IPS DF 6.9 (cell line): ENCODE measurements at places on chromosomes 1 and 21.

DNA sequence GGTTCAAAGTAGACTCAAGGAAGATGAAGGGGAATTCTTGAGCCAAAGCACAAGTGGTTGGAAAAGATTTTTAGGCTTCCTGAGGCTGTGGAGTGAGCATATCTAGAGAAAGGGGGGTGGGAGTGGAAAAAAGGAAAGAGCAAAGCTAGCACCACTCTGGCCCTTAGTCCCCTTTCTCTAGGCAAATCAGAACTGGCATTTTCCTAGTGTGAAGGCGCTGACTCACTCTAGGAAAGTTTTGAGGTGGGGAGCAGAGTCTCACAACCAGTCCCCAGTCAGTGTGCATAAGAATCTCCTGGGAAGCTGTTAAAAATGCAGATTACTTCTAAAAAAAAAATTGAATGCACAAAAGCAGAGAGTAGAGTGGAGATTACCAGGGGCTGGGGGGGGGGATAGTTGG, 3.4 kb upstream of the GPR89B start:
- H3K4me3 ChIP-seq, result no peak overlapping the region
- no peaks in the 10 kb centered on the region for H3K4me1 ChIP-seq
- H3K27ac ChIP-seq, result no peak overlapping the region
- no peak for DNase-seq
- H3K36me3 ChIP-seq, result no peaks in the 10 kb centered on the region
- no peaks in the 10 kb centered on the region for H3K27me3 ChIP-seq

GRCh38 chr1:238115852-238116251, 225.1 kb upstream of the ZP4 start:
- no peak overlapping the region for H3K27ac ChIP-seq
- H3K4me3 ChIP-seq, result no peak overlapping the region
- no peaks in the 10 kb centered on the region for H3K4me1 ChIP-seq
- no peaks in the 10 kb centered on the region for H3K27me3 ChIP-seq

- H3K36me3 ChIP-seq, result no peaks in the 10 kb centered on the region
- no peak overlapping the region for H3K4me3 ChIP-seq
- no peaks in the 10 kb centered on the region; the same call in 1 of the 2 replicates for H3K4me1 ChIP-seq
These were observed 89.0 kb upstream of the CHODL start for GRCh38 chr21:18155508-18156193.

- no peaks in the 10 kb centered on the region for H3K27me3 ChIP-seq
- no peaks in the 10 kb centered on the region for H3K36me3 ChIP-seq
- H3K4me1 ChIP-seq, result peaks cover 6% of the 10 kb centered on the region
- no peak overlapping the region for H3K4me3 ChIP-seq
- no peak for DNase-seq
These were observed 132.0 kb downstream of the FOXD2 start for GRCh38 chr1:47569681-47570470.

GRCh38 chr1:152514715-152515433, 592 bp downstream of the CRCT1 start:
- H3K36me3 ChIP-seq, result no peaks in the 10 kb centered on the region
- no peak for DNase-seq
- no peak overlapping the region for H3K27ac ChIP-seq
- no peaks in the 10 kb centered on the region for H3K4me1 ChIP-seq
- no peaks in the 10 kb centered on the region for H3K27me3 ChIP-seq

DNA sequence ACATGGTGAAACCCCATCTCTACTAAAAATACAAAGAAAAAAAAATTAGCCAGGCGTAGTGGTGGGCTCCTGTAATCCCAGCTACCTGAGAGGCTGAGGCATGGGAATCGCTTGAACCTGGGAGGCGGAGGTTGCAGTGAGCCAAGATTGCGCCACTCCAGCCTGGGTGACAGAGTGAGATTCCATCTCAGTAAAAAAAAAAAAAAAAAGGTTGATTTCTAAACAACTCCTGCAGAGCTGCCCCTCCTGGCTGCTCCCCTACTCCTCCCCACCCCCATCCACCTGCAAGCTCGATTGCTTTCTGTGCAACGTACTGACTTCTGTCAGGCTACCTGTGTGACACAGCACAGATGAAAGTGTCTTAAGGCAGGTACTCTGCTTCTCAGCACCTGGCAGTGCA, 13.3 kb downstream of the ETV3L start:
- no peak overlapping the region for H3K27ac ChIP-seq
- H3K4me3 ChIP-seq, result no peak overlapping the region
- no peak for DNase-seq
- no peaks in the 10 kb centered on the region for H3K27me3 ChIP-seq

DNA sequence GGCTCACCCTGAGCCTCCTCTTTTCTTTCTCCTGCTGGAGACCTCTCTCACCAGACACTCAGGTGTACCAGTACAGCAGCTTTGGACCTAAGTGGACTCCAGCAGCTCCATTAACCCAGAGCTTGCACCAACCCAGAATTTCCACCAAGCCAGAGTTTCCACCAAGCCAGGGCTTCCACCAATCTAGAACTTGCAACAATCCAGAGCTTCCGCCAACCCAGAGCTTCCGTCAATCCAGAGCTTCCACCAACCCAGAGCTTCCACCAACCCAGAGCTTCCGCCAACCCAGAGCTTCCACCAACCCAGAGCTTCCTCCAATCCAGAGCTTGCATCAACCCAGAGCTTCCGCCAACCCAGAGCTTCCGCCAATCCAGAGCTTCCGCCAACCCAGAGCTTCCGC, 23.2 kb downstream of the CRYAA start:
- H3K4me3 ChIP-seq, result no peak overlapping the region
- peaks cover 1% of the 10 kb centered on the region; the same call in 1 of the 2 replicates for H3K4me1 ChIP-seq
- DNase-seq, result no peak
- H3K27me3 ChIP-seq, result no peaks in the 10 kb centered on the region

DNA sequence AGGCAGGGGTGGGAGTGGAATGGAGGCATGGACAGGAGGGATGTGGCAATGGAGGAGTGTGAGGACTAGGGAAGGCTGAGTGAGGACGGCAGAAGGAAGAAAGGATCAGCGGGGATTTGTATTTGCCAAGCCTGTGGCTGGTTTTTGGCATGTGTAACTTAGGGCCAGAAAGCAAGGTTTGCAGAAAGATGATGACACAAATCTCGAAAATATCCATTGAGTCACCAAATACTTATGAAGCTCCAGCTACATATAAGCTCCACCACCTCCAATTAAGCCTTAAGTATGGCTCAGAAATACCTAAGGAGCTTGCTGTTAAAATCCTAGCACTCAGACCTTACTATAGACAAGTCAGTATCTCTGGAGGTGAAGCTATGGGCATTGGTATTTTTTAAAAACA, 90.1 kb downstream of the OMA1 start:
- H3K27ac ChIP-seq, result no peak overlapping the region
- no peak for DNase-seq
- H3K4me3 ChIP-seq, result no peak overlapping the region

GRCh38 chr1:210159211-210159610, 73.4 kb upstream of the SERTAD4 start:
- no peak overlapping the region for H3K4me3 ChIP-seq
- no peak for DNase-seq
- no peaks in the 10 kb centered on the region for H3K36me3 ChIP-seq
- H3K4me1 ChIP-seq, result no peaks in the 10 kb centered on the region
- no peak overlapping the region for H3K27ac ChIP-seq
- H3K27me3 ChIP-seq, result no peaks in the 10 kb centered on the region

DNA sequence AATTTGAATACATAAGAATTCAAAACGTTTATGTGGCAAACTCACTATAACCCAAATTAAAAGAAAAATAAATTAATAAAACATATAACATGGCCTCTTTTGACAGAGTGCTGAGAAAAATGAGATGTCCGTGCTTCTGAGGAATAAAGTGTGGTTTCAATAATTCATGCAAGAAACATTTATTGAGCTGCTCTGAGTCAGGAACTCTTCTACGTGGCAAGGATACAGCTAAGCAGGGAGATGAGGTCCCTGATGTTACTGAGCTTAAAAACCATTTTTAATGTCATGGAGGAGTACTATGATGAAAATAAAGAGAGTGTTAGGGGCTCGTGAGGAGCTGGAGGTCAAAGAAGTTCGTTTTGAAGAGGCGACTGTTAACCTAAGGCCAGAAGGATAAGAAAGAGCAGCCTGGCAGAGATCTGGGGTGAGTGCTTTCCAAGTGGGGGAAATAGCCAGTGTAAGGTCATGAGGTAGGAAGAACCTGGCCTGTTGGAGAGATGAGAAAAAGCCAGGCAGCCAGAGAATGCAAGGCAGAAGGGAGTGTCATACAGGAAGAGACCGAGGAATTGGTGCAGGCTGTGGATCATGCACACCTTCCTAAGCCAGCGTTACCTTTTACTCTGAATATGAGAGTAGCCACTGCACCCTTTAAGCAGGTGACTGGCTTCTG, 182.2 kb upstream of the DUSP10 start:
- H3K27me3 ChIP-seq, result no peaks in the 10 kb centered on the region
- H3K27ac ChIP-seq, result no peak overlapping the region
- H3K36me3 ChIP-seq, result no peaks in the 10 kb centered on the region
- no peak overlapping the region for H3K4me3 ChIP-seq
- no peak for DNase-seq
- no peaks in the 10 kb centered on the region for H3K4me1 ChIP-seq

DNA sequence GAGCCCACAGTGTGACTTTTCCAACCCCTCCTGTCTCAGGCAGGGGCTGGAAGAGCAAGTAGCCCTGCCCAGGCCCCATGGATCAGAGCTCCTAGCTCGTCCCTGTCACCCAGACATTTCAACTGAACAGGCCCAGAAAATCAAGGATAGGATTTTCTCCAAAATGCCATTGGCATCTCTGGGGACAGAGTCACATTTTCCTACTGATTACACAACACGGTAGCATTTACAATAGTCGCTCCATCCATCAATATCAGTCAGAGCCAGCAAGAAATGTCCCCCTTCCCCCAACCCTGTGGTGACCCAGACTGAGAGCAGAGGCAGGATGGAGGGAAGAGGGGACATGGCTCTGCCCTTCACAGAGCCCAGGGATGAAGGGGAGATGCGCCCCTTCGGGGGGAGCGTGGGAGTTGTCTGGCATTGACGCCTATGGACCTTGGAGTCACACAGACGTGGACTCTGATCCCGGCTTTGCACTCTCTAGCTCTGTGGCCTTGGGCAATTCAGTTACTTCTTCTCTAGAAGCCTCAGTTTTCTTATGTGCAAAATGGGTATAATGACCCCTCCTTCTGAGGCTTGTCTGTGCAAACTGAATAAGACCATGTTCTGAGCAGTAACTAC, 275.6 kb downstream of the FOXD2 start:
- H3K27ac ChIP-seq, result no peak overlapping the region
- no peaks in the 10 kb centered on the region for H3K36me3 ChIP-seq
- H3K27me3 ChIP-seq, result peaks cover 40% of the 10 kb centered on the region
- H3K4me1 ChIP-seq, result no peaks in the 10 kb centered on the region; the same call in 1 of the 2 replicates
- H3K4me3 ChIP-seq, result no peak overlapping the region
- no peak for DNase-seq

DNA sequence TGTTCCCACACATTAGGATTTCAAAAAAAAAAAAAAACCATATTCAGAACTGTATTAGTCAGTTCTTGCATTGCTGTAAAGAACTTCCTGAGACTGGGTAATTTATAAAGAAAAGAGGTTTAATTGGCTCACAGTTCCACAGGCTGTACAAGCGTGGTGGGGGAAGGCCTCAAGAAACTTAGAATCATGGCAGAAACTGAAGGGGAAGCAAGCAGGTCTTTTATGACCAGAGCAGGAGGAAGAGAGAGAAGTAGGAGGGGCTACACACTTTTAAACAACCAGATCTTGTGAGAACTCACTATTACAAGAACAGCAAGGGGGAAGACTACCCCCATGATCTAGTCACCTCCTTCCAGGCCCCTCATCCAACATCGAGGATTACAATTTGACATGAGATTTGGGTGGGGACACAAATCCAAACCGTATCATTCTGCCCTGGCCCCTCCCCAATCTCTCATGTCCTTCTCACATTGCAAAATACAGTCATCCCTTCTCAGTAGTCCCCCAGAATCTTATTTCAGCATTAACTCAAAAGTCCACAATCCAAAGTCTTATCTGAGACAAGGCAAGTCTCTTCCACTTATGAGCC, 51.8 kb downstream of the POU2F1 start:
- H3K36me3 ChIP-seq, result no peaks in the 10 kb centered on the region
- H3K4me1 ChIP-seq, result peaks cover 7% of the 10 kb centered on the region; the same call in 1 of the 2 replicates
- H3K4me3 ChIP-seq, result no peak overlapping the region
- no peak overlapping the region for H3K27ac ChIP-seq
- DNase-seq, result no peak
- H3K27me3 ChIP-seq, result no peaks in the 10 kb centered on the region

- no peak overlapping the region for H3K27ac ChIP-seq
- no peaks in the 10 kb centered on the region for H3K27me3 ChIP-seq
- no peak overlapping the region for H3K4me3 ChIP-seq
- no peaks in the 10 kb centered on the region for H3K36me3 ChIP-seq
- H3K4me1 ChIP-seq, result no peaks in the 10 kb centered on the region
- DNase-seq, result no peak
These were observed 187.1 kb downstream of the CAMTA1 start for GRCh38 chr1:6972399-6972798.

GRCh38 chr21:27648560-27648959, 681.7 kb upstream of the ADAMTS5 start:
- H3K27me3 ChIP-seq, result no peaks in the 10 kb centered on the region
- DNase-seq, result no peak
- H3K36me3 ChIP-seq, result no peaks in the 10 kb centered on the region
- H3K4me3 ChIP-seq, result no peak overlapping the region

GRCh38 chr1:41656068-41656467, 171.6 kb upstream of the EDN2 start:
- H3K4me3 ChIP-seq, result no peak overlapping the region
- no peak overlapping the region for H3K27ac ChIP-seq
- H3K27me3 ChIP-seq, result peaks cover 12% of the 10 kb centered on the region; the same call in 1 of the 2 replicates
- H3K36me3 ChIP-seq, result no peaks in the 10 kb centered on the region

DNA sequence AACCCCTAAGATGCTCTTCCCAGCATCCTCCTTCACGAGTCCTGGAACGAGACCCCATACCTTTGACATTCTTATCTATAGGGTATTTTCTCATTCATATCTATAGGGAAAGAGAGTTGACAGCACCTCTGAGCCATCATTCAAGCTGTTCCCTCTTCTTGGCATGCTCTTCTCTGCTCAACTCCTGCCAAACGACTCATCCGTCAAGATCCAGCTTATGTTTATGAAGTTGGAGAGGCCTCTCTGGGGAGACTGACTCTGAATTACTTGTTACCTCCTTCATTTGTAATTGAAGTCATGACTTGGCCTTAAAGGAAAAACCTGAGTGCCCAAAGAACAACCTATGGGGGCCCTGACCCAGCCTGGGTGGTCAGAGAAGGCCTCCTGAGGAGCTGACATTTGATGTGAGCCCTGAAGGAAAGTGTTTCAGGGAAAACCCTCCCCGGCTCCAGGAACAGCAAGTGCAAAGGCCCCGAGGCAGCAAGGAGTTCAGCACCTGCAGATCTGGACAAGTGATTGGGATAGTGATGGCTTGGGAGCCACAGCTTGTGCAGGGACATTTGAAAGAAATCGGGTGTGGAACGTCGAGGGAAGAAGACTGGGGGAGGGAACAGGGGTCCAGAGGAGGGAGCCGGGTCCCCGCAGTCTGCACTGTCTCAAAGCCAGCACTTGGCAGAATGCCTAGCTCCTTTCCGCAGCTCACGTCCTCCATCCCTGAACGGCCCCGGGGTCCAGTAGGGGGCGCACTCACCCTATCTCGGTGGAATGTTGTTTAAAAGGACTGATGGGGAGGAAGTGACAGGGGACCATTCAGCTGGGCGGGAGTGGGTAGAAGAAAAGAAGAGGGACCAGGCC, 14.0 kb upstream of the CDA start:
- no peaks in the 10 kb centered on the region for H3K4me1 ChIP-seq
- no peaks in the 10 kb centered on the region; the same call in 1 of the 2 replicates for H3K27me3 ChIP-seq
- H3K36me3 ChIP-seq, result no peaks in the 10 kb centered on the region
- H3K27ac ChIP-seq, result no peak overlapping the region
- no peak overlapping the region for H3K4me3 ChIP-seq
- no peak for DNase-seq

GRCh38 chr1:231046730-231047395, 6.8 kb upstream of the FAM89A start:
- H3K4me3 ChIP-seq, result no peak overlapping the region
- no peak for DNase-seq
- H3K27ac ChIP-seq, result no peak overlapping the region
- no peaks in the 10 kb centered on the region for H3K4me1 ChIP-seq
- no peaks in the 10 kb centered on the region for H3K36me3 ChIP-seq
